ENCODE measurements at places on chromosomes 6 and 20. TPM values are rescaled to one million over a fixed set of nuclear protein-coding genes. Genes with fewer than 3 reads are reported as not detected.
A peak's percentile ranks its signal among the peaks of the same experiment; 100 is the strongest.

GRCh38 chr6:57159127-57159526 is 13.0 kb upstream of the BAG2 start:
- DNase-seq: no peak

GRCh38 chr20:63154395-63154794 is 61.5 kb downstream of the YTHDF1 start:
- DNase-seq: no peak

DNA sequence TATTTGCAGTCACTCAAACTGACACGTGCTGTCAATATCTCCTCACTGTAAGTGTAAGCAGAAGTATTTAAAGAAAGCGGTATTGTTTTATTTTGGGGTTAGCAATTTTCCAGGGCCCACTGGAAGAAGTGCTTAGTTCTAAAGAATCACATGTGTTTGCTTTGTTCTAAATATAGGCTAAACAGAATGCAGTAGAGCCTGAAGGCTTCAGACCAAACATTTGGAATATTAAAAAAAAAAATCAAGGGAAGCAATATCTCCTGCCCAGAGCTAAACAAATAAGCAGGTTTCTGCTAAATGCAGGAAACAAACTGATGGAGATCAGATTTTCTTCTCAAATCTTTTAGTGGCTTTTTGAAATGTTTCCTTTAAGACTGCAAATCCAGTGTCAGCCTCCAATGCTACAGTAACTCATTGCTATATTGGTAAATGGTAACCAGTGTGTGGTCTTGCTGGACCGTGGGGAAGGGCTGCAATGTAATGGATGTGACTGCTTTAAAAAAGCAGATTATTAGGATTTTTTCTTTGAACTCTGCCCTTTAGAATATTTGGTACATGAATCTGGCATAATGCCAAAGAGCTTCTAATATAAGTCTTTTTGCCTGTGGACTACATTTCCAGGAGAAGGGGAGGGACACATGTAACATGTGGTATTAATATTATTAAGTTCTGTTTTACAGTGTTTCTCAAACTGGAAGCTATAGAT is 317.1 kb upstream of the FERMT1 start:
- DNase-seq: no peak

DNA sequence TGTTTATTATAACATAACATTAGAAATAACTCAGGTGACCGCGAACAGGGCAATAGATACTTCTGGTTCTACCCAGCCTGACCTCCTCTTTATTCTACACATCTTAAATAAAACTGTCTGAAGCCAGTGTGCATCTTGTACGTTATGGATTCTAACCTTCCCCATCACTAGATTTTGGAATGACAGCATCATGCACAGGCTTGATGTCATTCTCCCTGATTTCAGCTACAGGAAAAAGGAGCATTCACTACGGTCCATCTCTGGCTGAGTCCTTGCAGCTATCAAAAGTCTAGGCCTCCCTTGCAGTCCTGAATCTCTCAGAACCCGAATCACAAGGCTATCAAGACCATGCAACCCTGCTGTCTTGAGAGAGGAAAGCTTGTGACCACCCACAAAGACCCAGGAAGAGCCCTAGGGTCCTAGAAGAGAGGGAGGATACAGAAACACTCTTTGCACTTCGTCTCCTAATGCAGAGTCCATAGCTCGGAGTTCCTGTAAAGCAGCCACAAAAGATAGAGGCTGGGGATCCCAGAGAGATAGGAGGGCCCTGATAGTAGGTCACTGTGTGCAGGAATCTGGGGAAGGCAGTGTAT is 845 bp downstream of the HLA-DPA1 start:
- DNase-seq: peak; percentile 40

DNA sequence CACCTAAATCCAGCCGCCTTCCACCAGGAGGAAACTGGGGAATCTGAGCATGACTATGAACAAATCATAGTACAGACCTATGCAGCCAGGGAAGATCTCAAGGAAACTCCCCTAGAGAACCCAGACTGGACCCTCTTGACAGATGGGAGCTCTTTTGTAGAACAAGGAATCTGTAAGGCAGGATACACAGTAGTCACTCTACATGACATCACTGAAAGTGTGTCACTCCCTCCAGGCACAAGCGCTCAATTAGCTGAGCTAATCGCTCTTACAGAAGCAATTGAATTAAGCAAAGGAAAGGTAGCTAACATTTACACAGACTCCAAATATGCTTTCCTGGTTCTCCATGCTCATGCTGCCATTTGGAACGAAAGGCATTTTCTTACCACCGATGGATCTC is 36.8 kb downstream of the PLN start:
- peak; percentile 42 for DNase-seq

- no peak for DNase-seq
Observed at GRCh38 chr6:71411882-71412281, 123.3 kb downstream of the OGFRL1 start.

- DNase-seq: no peak
Observed at GRCh38 chr6:124371974-124372475, 568.4 kb downstream of the NKAIN2 start.

DNA sequence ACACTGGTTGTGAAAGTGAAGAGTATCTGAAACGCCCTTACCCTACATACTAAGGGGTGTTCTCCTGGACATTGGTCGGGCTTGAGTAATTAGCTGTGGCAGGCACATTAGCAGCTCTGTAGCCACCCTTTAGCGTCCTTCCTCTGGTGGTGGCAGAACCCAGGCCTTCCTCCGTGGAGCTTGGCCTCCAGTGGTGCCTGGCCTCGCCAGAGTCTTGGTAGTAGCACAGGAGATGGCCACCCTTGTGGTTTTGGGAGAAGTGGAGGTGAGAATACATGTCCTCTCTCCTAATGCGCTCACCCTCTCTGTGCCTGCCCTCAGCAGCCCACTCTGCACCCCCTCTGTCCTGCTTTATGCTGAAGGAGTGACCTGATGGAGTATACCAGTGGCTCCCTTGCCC is 17.6 kb upstream of the UQCC2 start:
- DNase-seq: no peak

GABBR1 gene
- total RNA-seq: 2.2 TPM

OXT gene
- total RNA-seq: not detected
